ENCODE measurements at places on chromosomes 1 and 21.

DNA sequence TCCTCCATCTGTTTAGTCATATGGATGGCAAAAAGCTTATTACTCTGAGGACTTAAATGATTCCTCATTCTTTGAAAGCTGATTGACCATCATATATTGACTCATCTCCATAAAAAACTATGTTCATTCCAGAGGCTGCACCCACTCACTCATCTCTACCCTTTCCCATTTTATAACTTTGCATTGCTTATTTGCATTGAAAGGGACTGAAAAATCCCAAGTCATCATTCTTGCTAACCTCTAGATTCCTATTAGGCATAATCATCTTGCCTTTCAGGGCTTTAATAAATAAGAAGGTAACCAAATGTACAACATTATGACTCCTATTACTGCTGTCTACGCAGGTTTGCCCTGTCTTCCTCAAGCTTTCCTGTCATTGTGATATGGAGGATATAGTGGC lies 1180.3 kb upstream of the B3GALT2 start:
- DNase-seq: no peak

DNA sequence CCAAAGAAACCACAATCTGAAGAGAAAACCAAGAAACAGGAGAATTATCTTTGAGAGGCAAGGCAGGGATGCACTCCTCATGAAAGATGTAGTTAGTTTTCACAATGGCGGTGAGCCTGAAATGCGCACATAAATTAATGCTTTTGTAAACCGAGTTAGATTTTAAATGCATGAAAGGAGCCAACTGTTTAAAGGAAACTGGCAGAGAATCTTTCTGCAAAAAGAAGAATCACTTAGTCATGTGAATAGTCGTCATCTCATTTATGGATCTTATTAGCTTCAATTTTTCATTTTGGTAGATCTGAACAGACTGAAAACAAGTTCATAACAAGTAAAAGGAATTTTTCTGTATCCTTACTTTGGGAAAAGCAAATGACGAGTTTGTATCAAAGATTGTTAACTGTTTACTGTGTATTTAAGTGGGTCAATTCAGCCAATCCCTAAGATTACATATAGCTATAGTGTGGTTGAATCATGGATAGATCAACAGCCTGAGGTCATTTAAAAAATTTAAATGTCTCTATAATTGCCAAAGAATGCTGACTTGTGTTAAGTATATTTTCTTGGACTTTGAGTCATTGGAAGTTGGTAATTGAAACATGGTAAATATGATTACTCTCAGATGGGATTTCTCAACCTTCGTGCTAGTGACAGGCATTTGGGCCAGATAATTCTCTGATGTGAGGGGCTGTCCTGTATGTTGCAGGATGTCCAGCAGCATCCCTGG lies 226.6 kb upstream of the KAZN start:
- no peak for DNase-seq

GRCh38 chr21:34668803-34669148 lies at the start of gene CLIC6:
Gene CLIC6, plus strand, starts transcription at chr21:34668994. Its CDS starts 395 bp downstream, at chr21:34669389.
- no peak for DNase-seq

DNA sequence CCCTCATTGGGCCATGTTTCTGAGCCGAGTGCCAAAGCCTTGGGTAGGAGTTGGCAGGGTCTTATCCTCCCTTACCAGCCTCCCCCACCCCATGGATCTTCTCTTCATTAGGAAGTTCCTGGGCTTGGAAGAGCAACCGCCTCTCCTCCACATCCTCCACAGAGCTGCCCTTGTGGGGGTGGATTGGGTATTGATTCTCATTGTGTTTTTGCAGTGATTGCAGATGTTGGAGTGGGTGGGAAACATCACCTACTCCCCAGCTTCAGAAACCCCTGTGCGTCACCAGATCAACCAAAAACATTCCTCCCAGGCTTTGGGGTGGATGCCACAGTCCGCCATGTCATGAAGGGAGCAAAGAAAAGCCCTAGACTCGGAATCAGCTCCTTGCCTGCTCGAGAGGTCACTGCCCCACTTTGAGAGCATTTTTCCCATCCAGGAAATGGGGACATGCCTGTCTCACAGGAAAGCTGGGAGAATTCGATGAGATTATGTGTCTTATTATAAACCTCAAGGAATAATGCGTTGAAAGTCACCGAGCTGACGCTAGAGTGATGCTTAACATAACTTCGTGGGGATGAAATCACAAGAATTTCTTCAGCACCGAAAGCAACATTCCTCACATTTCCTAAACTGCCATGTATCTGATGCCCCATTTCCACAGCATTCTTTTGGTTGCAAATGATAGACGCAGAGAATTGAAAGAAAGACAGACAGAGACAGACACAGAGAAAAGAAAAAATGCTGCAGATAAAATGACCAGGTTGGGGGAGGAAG lies 44.7 kb upstream of the ZBTB40 start:
- no peak for DNase-seq

DNA sequence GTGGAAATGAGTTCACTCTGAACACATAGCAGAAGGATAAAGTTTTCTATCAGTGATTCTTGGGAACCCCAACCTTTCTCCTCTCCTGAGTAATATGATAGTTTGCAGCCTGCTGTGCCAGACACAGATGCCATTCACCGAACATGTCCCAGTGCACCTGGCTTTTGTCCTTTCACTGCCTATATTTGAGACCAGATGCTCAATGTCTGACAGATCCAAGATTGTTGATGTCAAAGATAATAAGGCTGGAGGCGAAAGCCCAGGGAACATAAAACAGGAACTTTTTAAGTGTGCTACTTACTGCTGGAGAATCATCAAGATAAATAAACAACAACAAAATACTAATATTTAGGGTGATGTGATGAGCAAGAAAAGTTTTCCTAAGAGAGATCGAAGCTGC lies 139.3 kb downstream of the TIAM1 start:
- DNase-seq: no peak

GRCh38 chr1:81948495-81948894 lies 147.8 kb downstream of the ADGRL2 start:
- no peak for DNase-seq

GRCh38 chr21:45463871-45464270 lies 58.9 kb downstream of the COL18A1 start:
- DNase-seq: no peak

DNA sequence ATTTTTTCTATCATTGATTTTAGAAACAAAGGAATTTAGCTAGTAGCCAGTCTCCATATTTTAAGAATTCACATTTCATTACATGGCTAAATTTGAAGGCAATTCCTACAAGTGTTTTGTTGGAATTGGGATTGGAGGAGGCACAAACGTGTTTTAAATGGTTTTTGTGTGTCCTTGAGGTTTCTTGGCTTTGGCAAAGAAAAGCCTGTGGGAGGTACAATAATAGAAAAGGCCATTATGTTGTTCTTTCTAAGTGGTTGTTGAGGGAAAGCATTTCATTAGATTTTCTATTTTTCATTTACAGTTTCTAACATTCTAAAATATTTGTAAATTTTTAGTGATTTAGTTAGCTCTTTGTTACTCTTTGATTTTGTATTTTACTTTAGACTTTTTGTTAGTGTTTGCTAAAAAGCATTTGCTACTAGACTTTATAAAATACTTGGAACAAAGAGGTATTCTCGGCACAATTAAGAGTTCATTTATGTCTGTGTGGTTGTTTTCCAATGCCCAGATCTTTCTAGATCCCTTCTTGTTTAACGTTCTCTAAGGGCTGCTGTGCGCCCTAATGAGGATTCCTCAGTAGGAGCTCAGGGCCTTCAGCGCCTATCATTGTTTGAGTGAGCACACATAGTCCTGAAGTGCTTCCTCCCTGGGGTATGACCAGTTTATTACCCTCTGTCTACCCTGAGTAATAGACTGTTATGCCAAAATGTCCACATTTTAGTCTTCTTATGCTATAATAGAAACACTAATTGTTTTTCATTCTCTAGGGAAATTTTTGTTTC lies 70.0 kb upstream of the KIAA1614 start:
- no peak for DNase-seq

GRCh38 chr1:115183158-115183557 lies 93.9 kb upstream of the TSPAN2 start:
- no peak for DNase-seq

DNA sequence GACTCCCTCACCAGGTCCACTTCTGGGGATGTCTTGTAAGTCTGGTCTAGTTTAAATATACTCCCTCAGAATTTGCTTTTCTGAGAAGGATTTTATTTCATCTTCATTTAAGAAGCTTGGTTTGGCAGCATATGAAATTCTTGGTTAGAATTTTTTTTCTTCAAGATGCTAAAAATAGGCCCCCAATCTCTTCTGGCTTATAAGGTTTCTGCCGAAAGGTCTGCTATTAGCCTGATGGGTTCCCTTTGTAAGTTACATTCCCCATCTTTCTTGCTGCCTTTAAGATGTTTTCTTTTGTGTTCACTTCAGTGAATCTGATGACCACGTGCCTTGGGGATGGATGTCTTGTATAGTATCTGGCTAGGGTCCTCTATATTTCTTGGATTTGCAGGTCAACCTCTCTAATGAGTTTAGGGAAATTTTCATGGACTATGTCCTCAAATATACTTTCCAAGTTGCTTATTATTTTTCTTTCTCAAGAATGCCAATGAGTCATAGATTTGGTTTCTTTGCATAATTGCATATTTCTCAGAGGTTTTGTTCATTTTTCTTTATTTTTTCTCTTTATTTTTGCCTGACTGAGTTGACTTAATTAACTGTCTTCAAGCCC lies 19.4 kb downstream of the TCP10L start:
- no peak for DNase-seq

GRCh38 chr1:36123356-36123755 lies 1.7 kb downstream of the COL8A2 start:
- no peak for DNase-seq

DNA sequence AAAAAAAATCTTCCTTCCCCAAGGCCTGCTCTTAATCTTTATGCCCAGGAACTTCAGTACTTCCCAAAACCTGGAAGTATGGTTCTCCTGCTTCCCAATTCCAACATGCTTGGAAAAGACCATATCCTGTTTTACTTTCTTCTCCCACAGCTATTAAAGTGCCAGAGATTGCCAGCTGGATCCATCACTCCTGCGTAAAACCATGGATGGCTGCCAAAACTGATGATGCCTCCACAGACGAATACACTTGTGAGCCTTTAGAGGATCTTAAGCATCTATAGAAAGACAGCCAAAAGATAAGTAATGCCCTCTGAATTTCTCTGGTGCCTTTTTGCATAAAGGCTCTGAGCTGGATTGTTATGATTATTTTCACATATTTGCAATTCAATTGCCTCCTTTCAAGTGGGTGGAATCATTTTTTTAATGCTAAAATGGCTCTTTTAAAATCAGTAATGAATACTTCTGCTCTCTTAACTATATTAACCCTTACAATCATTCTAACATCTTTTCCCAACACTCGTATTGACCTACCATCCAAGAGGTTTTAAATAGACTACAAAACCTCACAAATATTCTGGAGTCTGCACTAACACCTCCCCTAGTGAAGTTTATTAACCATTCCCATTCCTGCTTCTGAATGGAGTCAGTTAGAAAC lies 1807.8 kb downstream of the BRINP3 start:
- no peak for DNase-seq

DNA sequence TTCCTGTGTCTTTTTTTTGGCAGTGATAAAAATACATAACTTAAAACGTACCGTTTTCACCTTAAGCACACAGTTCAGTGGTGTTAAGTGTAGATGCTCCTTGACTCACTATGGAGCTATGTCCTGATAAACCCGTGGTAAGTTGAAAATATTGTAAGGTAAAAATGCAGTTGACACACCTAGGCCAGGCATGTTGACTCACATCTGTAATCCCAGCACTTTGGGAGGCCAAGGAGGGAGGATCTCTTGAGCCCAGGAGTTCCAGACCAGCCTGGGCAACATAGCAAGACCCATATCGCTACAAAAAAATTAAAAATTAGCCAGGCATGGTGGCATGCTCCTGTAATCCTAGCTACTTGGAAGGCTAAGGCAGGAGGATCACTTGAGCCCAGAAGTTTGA lies 73.6 kb upstream of the COG2 start:
- DNase-seq: no peak

DNA sequence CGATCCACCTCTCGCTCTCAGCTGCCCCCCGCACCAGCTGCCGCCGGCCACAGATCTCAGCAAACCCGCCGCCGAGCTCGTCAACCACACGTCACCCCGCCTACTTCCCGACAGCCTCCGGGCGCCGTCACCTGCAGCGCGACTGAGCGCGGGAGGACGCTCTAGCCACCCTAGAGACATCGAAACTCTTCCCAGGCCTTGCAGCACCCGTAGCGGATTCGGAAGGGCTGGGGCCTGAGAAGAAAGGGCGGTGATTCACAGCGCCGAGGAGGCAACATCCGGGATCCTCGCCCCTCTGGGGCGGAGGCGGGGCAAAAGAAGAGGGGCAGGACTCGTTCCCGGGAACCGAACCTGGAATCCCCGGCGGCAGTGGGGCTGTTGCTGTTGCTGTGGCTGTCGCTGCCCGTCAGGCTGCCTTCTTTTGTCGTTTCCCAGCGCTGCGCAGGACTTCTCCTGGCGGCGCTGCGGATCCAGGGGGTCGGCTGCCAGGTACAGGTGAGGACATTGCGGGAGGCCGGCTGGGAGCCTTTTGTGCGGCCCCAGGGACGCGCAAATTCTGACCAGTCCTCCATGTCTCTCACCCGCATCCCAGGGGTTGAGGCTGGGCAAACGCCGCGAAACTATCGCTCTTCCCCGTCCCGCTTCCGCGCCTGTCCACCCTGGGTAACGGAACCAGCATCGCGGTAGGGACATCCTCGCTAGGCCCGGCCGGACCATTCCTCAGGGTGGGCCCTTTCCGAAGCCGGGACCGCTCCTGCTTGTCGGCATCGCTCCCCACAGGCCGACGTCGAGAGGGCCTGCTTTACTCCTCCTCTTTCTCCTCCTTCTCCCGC lies at the start of the genes RO60 and UCHL5:
RO60 (plus strand) TSS at position 331 of the 833 bp plus-strand sequence. CDS start 9,443 bp downstream, outside the sequence.
UCHL5 (minus strand) TSS at position 79 of the 833 bp plus-strand sequence. CDS start 100 bp downstream, outside the sequence.
- peak; percentile 90 for DNase-seq

DNA sequence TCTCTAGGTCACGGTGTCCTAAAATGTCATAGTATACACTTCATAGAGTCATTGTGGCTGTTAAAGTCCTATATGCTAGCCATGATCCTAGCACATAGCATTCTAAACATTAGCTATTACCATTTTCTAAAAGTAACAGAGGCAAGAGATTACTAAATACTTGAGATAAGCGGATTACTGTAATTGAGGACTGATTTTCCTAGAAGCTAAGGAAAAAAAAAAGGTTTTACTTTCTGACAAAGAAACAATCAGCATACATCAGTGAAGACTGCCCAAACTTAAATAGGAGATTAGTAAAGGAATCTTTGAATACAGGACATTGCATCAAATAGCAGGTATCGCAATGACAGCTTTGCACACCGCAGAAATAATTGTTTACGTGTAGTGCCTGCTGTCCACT lies 91.3 kb upstream of the HNRNPU start:
- DNase-seq: no peak

- DNase-seq: no peak
These were observed 89.9 kb upstream of the SSX2IP start for GRCh38 chr1:84780000-84780716.

- no peak for DNase-seq
These were observed 4.6 kb downstream of the CHD1L start for GRCh38 chr1:147246910-147247655.

GRCh38 chr1:168734271-168734670 lies 5.3 kb upstream of the DPT start:
- no peak for DNase-seq

GRCh38 chr1:15132965-15133364 lies 20.6 kb upstream of the TMEM51 start:
- DNase-seq: no peak

DNA sequence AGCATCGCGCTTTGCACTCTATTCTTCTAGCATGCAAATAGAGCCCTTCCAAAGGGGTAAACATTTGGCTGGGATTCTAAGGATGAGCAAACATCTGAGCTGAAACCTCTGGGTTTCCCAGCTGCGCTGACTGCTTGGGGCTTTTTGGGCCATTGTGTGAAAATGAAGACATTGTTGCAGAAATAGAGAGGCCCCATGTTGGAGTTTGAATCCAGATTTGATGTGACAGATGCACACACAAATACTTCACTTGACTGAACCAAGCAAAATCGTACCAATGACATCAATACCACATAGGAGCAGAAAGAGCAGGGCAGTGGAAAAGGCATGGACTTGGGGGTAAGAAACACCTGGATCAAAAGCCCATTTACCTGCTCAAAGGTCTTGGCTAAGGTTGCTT lies 144.6 kb upstream of the HMGB4 start:
- DNase-seq: no peak

All from NCI-H526 (cell line).